ENCODE measurements at places on chromosomes 11 and 22.

GRCh38 chr11:64250415-64251015, 815 bp upstream of the PLCB3 start:
- no peak for DNase-seq

- DNase-seq: no peak
Measured at GRCh38 chr11:58965246-58965985, 26.1 kb downstream of the GLYATL1 start.

GRCh38 chr11:72191961-72192381, at the start of gene FOLR1:
Gene FOLR1 (plus strand): TSS chr11:72192140. CDS start chr11:72192174, 34 bp downstream.
- DNase-seq: no peak

- DNase-seq: no peak
Measured at GRCh38 chr11:25838918-25839625, 492.9 kb upstream of the ANO3 start.

GRCh38 chr11:21630934-21631478, 561.9 kb upstream of the ANO5 start:
- no peak for DNase-seq

DNA sequence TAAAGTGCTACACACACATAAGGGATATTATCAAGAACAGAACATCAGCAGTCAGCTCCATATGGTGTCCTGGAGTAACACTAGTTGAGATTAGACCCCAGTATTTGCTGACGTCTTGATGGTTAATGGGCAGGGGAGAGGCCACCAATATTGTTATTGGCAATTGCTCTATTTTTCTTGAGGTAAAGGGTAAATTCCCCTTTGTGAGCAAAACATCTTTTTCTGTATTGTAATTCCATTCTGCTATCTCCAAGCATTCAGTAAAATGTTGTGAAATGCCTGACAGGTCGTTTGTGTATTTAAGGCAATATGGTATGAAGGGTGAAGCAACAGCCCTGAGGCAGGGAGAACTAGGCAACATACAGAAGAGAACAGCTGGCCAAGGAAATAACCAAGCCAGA, 21.9 kb downstream of the PC start:
- no peak for DNase-seq
